ENCODE measurements at places on chromosomes 7 and 10. TPM values are rescaled to one million over a fixed set of nuclear protein-coding genes. Genes with fewer than 3 reads are reported as not detected.

The ACTA2 gene
- polyA plus RNA-seq, result 641 TPM

The SPDYE8 gene
- polyA plus RNA-seq, result 0.27 TPM

DNA sequence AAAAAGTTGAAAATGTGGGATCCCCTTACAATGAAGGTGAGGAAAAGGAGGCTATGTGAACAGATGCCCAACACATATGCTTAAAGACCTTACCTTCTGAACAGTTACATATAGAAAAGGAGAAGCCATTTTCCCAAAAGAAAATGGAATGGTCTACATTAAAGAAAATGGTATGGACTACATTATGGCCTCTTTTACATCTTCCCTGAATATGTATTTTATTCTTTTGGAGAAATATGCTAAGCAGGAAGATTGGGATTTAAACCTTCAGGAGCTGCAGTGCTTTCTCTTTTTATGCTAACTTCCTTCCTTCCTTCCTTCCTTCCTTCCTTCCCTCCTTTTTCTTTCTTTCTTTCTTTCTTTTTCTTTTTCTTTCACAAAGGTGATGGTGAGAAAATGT is 155.4 kb downstream of the SEC23IP start:
- DNase-seq, result no peak

DNA sequence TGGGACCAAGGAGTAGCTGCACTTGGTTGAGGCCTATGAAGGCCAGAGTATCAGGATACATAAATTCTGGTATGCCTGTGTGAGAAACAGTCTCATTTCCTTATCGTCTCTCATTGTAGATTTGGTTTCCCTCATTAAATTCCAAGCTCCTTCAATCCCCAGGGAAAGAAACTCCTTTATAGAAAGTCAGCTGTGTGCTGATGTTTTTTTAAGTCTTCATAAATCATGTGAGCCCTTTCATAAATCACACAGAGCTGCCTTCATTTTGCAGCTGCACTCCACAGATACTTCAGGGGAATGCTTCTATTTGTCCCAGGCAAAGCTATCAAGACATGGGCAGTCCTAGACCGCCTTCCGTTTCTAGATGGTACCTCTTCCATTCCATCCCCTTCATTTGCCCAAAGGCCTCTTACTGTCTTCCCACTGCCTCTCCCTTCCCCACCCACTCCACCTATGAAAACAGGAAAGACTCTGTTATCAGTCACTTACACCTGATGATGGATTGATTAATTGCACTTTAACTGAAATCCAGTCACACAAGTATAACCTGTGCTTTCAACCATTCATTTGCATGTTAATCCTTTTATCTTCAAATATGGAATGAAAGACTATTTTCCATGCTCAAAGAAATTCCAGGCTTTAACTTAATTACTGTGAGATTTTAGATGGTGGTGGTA is 290.2 kb downstream of the C7orf25 start:
- no peak for DNase-seq

- DNase-seq, result no peak
Measured at GRCh38 chr7:100477871-100478267, 1.1 kb downstream of the TSC22D4 start.

Measured in large intestine (tissue), 12 donors.